ENCODE measurements at places on chromosomes 3 and 15. TPM values are rescaled to one million over a fixed set of nuclear protein-coding genes. Genes with fewer than 3 reads are reported as not detected.

- no peaks in the 10 kb centered on the region for H3K36me3 ChIP-seq
- no peak for DNase-seq
- no peak overlapping the region for H3K27ac ChIP-seq
- H3K4me3 ChIP-seq, result no peak overlapping the region
- peaks cover 39% of the 10 kb centered on the region for H3K27me3 ChIP-seq
- H3K4me1 ChIP-seq, result no peaks in the 10 kb centered on the region
These were observed 68.5 kb upstream of the CACNA2D3 start for GRCh38 chr3:54053882-54054281.

GRCh38 chr3:75012791-75013331 is 398.4 kb upstream of the CNTN3 start:
- H3K27ac ChIP-seq, result no peak overlapping the region
- no peak overlapping the region for H3K4me3 ChIP-seq
- no peaks in the 10 kb centered on the region for H3K27me3 ChIP-seq
- H3K36me3 ChIP-seq, result no peaks in the 10 kb centered on the region
- H3K4me1 ChIP-seq, result no peaks in the 10 kb centered on the region

- H3K27me3 ChIP-seq, result no peaks in the 10 kb centered on the region
- no peak overlapping the region for H3K27ac ChIP-seq
- no peaks in the 10 kb centered on the region for H3K36me3 ChIP-seq
- no peak overlapping the region for H3K4me3 ChIP-seq
- no peak for DNase-seq
These were observed 222.9 kb downstream of the TPRG1 start for GRCh38 chr3:189394599-189395121.

- no peak for DNase-seq
- H3K27ac ChIP-seq, result no peak overlapping the region
- no peak overlapping the region for H3K4me3 ChIP-seq
- peaks cover 5% of the 10 kb centered on the region for H3K36me3 ChIP-seq
- H3K27me3 ChIP-seq, result no peaks in the 10 kb centered on the region
These were observed 2.7 kb downstream of the BNIP2 start for GRCh38 chr15:59686389-59686788.

DNA sequence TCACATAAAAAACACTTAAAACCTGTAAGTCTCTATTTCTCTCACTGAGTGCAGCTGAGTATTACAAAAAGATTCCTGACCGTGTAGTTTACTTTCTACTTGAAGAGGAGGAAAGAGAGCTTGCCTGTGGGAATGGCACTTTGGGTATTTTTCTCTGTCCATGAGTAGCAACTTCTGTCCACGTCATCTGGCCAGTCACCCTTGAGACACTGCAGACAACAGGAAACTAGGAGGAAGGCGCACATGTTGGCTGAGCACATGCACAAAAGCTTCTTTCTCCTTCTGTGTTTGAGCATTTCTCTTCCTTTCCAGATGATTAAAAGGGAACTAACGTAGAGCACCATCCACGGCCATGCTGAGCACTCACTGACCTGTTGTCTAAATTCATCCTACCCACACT is 19.7 kb downstream of the STARD5 start:
- H3K4me1 ChIP-seq, result no peaks in the 10 kb centered on the region
- no peak for DNase-seq
- H3K27me3 ChIP-seq, result no peaks in the 10 kb centered on the region
- H3K36me3 ChIP-seq, result no peaks in the 10 kb centered on the region
- no peak overlapping the region for H3K27ac ChIP-seq

GRCh38 chr3:195111766-195112165 is 159.2 kb downstream of the XXYLT1 start:
- no peaks in the 10 kb centered on the region for H3K36me3 ChIP-seq
- no peak overlapping the region for H3K4me3 ChIP-seq
- no peaks in the 10 kb centered on the region for H3K27me3 ChIP-seq

- H3K27ac ChIP-seq, result peak overlapping the region; percentile 25
- peaks cover 10% of the 10 kb centered on the region for H3K4me1 ChIP-seq
- H3K4me3 ChIP-seq, result no peak overlapping the region
- no peaks in the 10 kb centered on the region for H3K36me3 ChIP-seq
- peak; percentile 53 for DNase-seq
- H3K27me3 ChIP-seq, result no peaks in the 10 kb centered on the region
These were observed 27.8 kb upstream of the GOLIM4 start for GRCh38 chr3:168123201-168124176.

DNA sequence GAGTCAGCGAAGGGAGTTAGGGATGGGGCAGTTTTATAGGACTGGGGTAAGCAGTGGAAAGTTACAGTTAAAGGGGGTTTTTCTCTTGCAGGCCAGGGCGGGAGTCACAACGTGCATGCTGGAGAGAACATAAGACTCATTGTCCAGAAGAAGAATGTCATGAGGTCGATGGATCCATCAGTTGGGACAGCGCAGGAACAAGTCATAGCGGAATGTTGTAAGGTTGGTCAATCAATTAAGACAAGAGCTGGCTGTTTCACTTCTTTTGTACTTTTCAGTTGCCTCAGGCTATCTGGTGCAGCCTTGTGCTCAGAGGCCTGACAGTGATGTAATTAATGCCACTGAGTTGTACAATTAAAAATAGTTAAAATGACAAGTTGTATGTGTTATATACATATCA is 165.6 kb downstream of the OCA2 start:
- H3K4me3 ChIP-seq, result no peak overlapping the region
- no peaks in the 10 kb centered on the region for H3K27me3 ChIP-seq
- DNase-seq, result no peak
- H3K36me3 ChIP-seq, result no peaks in the 10 kb centered on the region
- no peak overlapping the region for H3K27ac ChIP-seq

Gene SYNM
- total RNA-seq, result 9.9 TPM

Gene CLDN18
- total RNA-seq, result not detected

Gene CPN2
- total RNA-seq, result not detected

Gene KIF23
- total RNA-seq, result 87.0 TPM

Gene ATP8B4
- not detected for total RNA-seq

Gene TJP1
- total RNA-seq, result 102 TPM

Gene THRB
- total RNA-seq, result 9.7 TPM

Gene SLC28A2
- not detected for total RNA-seq

Gene CYB561D2
- 44.3 TPM for total RNA-seq

Gene TM4SF1
- 408 TPM for total RNA-seq

Gene PTH1R
- total RNA-seq, result not detected

Gene IMPG2
- 0.17 TPM for total RNA-seq
